ENCODE measurements at places on chromosomes 5 and 9. TPM values are rescaled to one million over a fixed set of nuclear protein-coding genes. Genes with fewer than 3 reads are reported as not detected.
A peak's percentile ranks its signal among the peaks of the same experiment; 100 is the strongest.

DNA sequence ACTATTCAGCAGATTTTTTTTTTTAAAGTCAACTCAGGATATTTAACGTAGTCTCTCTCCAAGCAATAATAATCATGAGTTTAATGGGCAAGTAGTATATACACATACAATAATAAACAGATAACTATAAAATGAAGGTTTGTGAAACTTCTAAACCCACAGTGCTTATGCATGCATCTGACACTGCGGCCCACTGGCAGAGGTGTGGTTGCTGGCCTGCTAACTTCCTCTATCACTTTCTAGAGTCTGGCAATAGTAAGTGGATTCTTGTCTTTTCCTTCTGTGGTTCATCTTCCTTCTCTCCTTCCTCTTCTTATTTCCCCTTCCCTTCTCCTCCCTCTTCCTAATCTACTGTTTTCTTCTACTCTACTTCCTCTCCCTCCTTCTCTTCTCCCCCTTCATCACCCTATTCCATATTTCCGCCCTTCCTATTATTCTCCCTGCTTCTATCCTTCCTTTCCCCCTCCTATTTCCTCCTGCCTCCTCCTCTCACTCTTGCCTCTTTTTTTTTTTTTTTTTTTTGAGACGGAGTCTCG is 18.6 kb upstream of the AGXT2 start:
- no peak for DNase-seq

DNA sequence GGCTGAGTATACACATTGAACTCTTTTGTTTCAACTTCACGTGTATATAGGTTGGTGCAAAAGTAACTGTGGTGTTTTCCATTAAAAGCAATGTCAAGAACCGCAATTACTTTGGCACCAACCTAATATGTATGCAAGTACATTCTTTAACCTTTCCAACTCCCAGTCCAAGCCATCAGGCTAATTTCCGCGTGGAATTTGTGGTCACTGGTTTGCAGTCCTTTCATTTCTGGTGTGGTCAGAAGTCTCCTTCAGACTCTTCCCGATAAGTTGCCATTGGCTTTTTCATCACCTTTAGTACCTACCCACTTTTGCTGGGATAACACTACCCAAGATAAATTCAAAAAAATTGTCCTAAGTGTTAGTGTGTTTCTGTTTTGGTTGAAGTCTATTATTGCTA is 84.0 kb downstream of the RGS3 start:
- no peak for DNase-seq

GRCh38 chr5:107118184-107119019 is 552.3 kb downstream of the EFNA5 start:
- no peak for DNase-seq

GRCh38 chr5:154437281-154437965 is 8.4 kb upstream of the SAP30L start:
- no peak for DNase-seq

GRCh38 chr9:109403116-109403515 is 82.3 kb upstream of the EPB41L4B start:
- DNase-seq, result no peak

DNA sequence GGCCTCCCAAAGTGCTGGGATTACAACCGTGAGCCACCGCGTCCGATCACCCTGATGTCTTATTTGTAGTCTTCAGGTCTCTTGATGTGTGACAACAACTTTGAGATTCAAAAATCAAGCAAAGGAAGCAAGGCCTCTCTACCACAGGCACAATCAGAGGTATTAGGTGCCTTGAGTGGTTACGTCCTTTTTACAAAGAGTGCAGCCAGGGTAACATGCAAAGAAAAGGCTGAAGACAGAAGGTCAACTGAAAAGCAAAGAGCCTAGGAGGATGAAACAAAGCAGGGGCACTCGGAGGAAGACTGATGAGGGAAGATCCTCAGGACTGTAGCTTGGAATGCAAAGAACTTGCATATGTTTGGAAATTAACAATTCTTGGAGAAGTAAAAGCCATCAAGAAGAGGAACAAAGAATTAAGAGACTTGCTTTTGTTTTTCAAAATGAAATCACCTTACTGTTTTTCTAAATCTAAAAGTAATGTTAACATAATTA is 362.1 kb downstream of the EBF1 start:
- DNase-seq, result no peak

TSSK1B gene
- not detected for total RNA-seq

DNA sequence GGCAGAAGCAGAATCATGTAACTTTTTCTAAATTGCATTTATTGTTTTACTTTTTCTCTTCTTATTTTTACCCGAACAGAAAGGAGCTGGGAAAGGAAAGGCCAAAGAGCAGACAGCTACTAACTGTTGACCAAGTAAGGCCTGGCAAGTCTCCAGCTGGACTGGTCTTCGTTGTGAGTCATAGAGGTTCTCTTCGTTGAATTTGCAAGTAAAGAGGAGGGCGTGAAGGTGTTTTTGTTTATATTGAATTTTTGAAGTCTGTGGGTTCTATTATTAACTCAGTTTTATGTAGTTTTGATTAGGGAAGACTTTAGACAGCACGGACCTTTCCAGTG is 416.5 kb upstream of the CCNH start:
- peak; percentile 67 for DNase-seq

DNA sequence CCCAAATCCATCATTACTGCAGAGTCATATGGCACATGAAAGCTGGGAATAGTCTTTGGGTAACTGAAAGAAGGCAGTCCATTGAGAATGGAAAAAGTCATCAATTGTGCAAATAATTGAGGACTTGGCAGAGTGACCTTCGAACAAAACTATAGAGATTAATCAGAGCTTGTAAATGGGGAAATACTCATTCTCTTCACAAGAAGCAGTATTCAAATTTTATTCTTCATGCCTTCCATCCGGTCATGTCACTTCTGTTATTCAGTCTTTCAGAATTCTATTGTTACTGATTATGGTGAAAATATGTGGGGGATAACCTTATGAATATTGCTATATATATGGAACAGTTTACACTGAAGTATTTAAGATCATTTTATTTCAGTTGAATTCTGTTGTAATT is 8.1 kb downstream of the RGMB start:
- DNase-seq, result no peak

CCDC152 gene
- 0.23 TPM for total RNA-seq

PDE8B gene
- 0.10 TPM for total RNA-seq

FAM114A2 gene
- total RNA-seq, result 19.1 TPM

DNA sequence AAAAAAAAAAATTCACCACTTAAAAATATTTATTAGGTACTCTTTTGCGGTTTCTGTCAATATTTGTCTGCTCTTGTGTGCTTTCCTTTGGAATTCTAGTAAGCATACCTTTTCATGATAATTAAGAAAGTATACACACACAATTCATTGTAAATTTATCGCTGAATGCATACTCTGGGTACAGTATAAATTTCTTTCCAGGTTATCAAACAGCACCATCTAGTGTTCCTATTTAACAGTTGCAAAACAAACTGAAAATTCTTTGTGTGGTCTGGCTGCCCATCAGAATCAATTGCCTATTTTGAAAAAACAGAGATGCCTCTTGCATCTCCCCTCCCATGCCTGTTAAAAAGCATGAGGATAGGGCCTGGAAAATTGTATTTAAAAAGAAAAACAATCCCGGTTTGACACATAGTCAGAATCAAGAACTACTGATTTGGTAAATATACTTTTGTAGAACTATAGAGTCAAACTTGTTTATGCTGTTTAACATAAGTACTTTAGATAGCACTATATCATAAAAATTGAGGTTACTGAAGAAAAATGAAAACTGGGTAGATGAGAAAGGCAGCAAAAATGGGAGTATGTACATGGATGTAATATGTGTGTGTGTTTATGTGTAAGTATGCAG is 16.2 kb downstream of the PGGT1B start:
- peak; percentile 61 for DNase-seq

GRCh38 chr5:88190106-88190834 is 78.4 kb downstream of the TMEM161B start:
- DNase-seq, result no peak

DNA sequence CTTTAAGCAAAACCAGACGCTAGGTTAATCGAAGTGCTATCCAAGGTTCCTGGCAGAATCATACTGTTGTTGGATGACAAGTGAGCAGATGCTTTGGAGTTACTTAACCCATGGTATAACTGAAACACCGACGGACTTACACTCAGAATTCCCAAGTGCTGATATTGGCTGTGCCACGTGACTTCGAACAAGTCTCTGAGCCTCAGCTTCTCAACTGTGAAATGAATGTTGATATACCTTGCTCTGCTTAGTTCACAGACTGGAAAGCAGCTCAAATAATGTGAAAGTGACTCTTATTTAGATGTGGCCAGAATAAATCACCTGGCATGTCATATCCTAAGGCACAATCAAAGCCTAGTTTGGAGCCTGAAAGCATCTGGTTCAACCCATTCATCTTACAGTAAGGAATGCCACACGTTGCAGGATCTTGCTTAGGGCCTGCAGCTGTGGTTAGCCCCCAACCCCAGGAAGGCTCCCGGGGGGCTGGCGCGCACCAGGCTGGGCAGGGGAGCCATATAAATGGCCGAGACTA is 759 bp downstream of the GEMIN5 start:
- DNase-seq, result no peak

DNA sequence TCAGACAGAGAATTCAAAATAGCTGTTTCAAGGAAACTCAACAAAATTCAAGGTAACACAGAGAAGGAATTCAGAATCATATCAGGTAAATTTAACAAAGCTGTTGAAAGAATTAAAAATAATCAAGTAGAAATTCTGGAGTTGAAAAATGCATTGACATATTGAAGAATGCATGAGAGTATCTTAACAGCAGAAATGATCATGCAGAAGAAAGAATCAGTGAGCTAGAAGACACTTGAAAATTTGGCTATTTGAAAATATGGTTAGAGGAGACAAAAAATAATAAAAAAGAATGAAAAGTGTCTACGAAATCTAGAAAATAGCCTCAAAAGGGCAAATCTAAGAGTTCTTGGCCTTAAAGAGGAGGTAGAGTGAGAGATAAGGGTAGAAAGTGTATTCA is 22.9 kb downstream of the LMBRD2 start:
- DNase-seq, result no peak

GRCh38 chr5:96844481-96844990 is 31.8 kb upstream of the ERAP2 start:
- peak; percentile 28 for DNase-seq

DNA sequence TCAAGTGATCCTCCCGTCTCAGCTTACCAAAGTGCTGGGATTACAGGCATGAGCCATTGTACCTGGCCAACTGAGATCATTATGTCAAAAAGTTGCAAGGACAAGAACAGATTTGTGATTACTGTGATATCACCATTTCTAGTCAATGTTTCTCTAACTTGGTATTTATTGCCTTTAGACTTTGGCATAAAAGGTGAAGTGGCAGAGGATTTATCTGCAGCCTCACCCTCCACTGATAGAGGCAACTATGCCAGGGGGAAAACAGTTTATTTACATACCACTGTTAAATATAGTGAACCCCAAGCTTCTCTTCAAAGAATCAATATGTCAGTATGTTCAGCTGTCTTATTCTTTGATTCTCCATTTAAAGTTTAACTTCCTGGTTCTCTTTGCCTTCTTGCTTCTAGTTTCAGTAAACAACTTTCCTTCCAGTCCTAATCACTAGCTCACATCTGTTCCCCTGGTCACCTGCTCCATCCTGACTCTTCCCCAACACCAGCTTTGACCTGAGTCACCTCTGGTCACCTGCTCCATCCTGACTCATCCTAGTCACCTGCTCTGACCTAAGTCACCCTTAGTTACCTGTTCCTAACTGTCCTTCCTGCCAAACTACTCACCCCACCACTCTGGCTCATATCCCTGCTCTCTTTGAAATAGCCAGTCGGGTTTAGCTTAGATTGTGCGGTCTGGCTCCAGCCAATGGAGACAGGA is 29.9 kb downstream of the SEMA6A start:
- DNase-seq, result no peak

PTGES gene
- total RNA-seq, result 0.76 TPM

- no peak for DNase-seq
Measured at GRCh38 chr9:129570450-129571297, 50.2 kb downstream of the C9orf50 start.

ZDHHC11 gene
- total RNA-seq, result 2.1 TPM

DNA sequence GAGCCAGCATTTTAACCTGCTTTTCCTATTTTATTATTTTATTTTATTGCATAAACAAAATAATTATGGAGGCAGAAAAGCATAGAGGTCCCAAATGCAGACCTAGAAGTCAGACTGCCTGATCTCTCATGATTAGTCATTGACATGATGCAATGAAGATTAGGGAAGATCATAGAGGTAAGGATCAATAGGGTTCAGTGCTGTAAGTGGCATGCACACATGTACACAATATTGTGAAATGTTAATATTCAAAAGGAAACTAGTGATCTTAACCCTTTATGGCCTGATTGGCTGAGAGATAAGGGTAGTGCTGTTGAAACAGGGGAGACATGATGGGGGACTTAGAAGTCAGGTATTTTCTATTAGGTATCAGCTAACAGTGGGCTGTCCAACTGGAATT is 1.1 kb upstream of the FRRS1L start:
- no peak for DNase-seq

DNA sequence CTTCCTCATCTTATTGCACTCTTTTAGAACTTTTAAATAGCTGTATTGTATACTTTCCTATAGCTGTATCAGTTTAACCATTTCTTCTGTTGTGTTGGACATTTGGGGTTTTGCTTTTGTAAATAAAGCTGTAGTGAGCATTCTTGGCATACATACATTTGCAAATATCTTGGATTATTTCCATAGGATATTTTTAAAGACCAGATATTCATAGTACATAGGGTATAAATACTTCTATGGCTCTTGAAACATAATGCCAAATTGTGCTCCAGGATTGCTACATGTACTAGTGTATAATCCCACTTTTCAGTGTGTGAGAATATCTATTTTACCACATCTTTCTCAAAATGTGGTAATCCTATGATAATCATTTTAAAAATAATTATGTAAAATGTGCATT is 51.2 kb downstream of the SCAMP1 start:
- DNase-seq, result no peak

DNA sequence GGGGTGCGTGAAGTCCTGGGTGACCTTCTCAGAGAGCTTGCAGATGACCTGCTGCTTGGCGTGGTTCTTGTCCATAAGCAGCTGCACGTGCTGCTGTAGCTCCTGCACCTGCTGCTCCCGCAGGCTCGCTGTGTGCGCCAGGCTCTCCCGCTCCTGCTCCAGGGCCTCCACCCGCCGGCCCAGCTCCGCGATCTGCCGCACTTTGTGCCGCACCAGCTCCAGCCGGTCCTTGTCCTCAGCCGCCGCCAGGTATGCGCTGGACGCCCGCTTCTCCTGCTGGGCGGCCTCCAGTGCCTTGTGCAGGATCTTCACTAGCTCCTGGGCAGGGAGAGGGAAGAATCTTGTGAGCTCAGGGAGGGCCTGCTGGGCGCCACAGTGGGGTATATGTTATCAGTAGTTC is 28.5 kb upstream of the CORO2A start:
- no peak for DNase-seq

SLC34A1 gene
- not detected for total RNA-seq

- DNase-seq, result no peak
Measured at GRCh38 chr9:81716409-81716808, 27.1 kb upstream of the TLE1 start.

DNA sequence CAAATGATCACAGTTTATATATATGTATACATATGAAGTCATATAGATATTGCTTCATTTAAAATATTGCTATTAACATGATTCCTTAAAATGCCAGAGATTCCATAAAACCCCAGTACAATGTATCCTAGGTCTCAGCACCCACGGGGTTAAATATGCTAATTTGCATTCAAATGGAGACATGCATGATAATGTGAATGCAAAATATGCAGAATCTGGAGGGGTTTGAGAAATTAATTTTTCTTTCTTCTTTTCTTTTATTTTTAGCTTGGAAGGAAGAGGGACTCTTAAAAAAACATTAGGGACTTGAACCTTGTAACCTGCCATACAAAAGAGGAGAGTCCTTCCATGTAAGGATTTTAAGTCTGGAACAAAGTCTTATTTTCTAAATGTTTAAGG is 211.9 kb downstream of the MEF2C start:
- DNase-seq, result no peak

GRCh38 chr9:126507318-126508109 is 106.2 kb upstream of the LMX1B start:
- no peak for DNase-seq

All from SJCRH30 (cell line).